ENCODE measurements at places on chromosomes 4 and X.

DNA sequence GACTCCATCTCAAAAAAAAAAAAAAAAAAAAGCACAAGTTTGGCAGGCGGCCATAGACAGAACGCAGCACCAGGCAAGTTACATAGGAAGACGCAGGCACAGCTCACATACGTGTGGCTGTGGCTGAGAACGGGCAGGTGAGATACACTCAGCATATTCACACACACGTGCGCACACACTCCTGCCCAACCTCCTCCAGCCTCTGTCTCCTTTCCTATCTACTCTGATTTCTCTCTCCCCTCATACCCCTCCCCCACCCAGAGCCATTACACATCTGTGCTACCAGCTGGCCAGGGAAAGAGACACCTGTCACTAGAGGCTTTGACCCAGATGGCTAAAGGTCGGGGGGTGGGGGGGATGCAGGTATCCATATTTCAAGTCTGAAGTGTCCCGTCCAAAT, 2.2 kb upstream of the SLC38A5 start:
- no peak for DNase-seq
- H3K27ac ChIP-seq: no peak overlapping the region
- H3K4me1 ChIP-seq: peaks cover 42% of the 10 kb centered on the region
- H3K27me3 ChIP-seq: peaks cover 7% of the 10 kb centered on the region

DNA sequence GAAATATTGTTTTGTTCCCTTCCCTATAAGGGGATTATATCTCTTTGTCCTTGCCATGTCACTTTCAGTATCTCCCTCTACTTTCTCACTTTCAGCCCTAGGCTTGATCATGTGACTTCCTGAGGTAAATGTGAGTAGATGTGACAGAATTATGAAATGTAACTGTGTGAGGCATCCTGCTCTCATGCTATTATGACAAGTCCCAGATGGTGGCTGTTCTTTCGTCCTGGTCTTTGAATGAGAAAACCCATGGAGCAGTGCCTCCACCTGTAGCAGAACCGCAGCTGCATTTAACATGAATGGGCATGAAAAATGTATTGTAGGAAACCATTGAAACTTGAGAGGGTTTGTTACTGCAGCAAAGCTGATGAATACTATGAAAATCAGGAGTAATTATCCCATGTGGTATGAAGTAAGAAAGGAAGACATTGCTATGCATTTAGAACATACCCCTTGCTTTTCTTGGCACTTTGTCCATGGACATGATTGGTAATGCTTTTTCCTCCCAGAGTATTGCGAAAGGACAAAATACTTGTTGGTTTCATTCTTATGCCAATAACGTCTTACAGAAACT, 202.2 kb upstream of the GPRIN3 start:
- no peak overlapping the region for H3K4me3 ChIP-seq
- no peak for DNase-seq
- no peak overlapping the region for H3K27ac ChIP-seq
- no peaks in the 10 kb centered on the region for H3K27me3 ChIP-seq
- peaks cover 8% of the 10 kb centered on the region for H3K4me1 ChIP-seq

DNA sequence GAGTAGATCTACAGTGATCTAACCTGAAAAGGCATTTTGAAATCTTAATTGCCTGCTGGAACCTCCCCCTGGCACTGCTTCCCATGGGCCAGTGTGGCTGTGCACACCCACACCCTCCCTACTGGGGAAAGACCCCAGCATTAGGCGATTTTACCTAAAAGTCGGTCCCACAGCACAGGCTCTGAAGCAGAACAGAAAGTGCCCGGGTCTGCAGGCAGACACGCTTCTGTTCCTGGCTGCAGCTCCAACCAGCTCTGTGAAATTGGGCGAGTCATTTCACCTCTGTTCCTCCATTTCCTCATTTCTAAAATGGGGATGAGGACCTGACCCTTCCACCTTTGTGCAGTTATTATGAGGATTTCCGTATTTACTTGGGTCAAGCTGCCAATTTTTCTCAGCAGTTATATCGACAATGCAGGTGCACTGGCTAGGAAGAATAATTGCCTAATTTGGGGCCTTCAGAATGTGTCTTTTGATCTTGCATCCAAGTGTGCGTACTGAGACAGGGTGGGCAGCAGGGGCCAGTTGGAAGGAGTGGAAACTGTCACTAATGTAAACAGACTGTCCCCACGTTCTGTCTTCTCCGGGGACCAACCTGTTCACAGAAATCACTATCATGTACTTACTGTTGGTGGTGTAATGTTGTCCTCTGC, 7.1 kb downstream of the KLF3 start:
- H3K4me1 ChIP-seq: peaks cover 85% of the 10 kb centered on the region
- DNase-seq: no peak
- H3K27me3 ChIP-seq: peaks cover 16% of the 10 kb centered on the region
- H3K4me3 ChIP-seq: peak overlapping the region; percentile 48

DNA sequence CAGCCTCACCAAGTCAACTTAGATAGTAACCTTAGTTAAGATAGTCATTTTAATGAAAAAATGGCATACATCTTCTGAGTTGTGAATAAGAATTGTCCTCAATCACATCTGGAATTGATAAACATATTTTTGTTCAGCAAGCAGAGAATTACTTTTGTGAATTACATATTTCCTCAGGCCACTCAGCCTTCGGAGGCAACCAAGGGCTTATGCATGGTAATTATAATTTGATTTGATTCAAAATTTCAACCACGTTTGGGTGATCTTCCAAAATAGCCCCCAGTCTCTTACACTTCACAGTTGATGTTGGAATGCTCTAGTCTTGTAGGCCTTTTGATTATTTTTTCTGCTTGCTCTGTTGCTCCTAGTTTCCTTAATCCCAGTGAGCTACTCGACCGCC, 63.4 kb downstream of the GALNTL6 start:
- peaks cover 1% of the 10 kb centered on the region for H3K27me3 ChIP-seq
- H3K4me1 ChIP-seq: no peaks in the 10 kb centered on the region
- DNase-seq: no peak
- no peak overlapping the region for H3K4me3 ChIP-seq
- no peaks in the 10 kb centered on the region for H3K36me3 ChIP-seq
- no peak overlapping the region for H3K27ac ChIP-seq

- DNase-seq: no peak
- H3K4me3 ChIP-seq: no peak overlapping the region
- peaks cover 6% of the 10 kb centered on the region for H3K27me3 ChIP-seq
- no peaks in the 10 kb centered on the region for H3K4me1 ChIP-seq
- H3K27ac ChIP-seq: no peak overlapping the region
These were observed 4.2 kb upstream of the ERVMER34-1 start for GRCh38 chr4:52755426-52755825.

DNA sequence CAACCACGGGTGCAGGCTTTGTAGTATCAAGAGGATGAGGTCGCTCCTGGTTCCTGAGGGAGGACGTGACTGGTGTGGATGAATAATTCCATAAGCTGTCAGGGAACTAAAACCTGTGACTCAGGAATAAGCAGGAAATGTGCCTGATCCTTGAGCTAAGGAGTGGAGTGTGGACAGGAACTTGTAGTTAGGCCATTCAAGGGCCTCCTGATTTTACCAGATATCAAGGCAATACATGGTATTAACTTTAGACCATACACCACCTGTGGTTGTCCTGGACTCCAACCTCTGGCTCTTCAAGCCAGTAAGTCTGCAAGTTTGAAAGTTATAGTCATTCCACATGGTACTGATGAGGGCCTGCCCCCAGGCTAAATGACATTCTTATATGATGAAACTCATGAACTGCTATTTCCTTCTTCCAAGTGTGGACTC, 12.1 kb upstream of the ING2 start:
- peaks cover 5% of the 10 kb centered on the region for H3K36me3 ChIP-seq
- H3K4me3 ChIP-seq: no peak overlapping the region
- DNase-seq: no peak
- peaks cover 11% of the 10 kb centered on the region for H3K4me1 ChIP-seq
- peaks cover 2% of the 10 kb centered on the region for H3K27me3 ChIP-seq
- no peak overlapping the region for H3K27ac ChIP-seq

GRCh38 chrX:53268173-53268572, 13.2 kb downstream of the IQSEC2 start:
- no peaks in the 10 kb centered on the region for H3K36me3 ChIP-seq

DNA sequence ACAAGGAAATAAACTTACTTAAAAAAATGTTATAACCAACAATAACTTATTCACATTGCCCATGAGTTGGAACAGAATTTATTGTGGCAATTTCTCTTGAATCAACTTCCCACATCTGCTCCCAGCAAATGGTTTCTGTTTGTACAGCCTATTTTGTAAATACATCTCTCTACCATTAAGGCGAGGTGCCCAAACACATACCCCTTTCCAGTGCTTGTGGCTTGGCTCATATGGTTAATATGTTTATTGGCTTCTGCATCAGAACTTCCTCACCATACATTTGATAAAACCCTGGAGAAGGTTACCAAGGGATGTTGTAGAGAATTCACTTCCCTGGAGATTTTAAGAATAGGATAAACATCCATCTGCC, 207.1 kb downstream of the SOWAHB start:
- H3K27me3 ChIP-seq: peaks cover 12% of the 10 kb centered on the region
- no peak overlapping the region for H3K4me3 ChIP-seq
- H3K36me3 ChIP-seq: peaks cover 4% of the 10 kb centered on the region
- no peak overlapping the region for H3K27ac ChIP-seq

DNA sequence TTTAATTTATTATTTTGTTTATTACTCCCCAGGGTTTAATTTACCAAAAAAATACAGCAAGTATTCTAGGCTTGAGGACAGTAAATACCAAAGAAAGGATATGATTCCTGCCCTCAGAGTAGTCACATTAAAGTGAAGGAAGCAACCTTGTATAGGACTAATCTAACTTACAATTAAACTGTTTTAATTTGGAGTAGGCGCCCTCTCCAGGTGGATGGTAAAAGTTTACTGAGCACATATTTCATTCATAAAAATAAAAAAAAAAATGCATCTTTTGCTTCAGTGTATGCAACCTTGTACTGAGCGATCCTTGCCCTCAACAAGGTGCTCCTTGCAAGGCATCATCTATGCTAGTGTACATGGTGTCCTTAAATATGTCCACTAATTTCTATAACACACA, 72.0 kb upstream of the MAGEB16 start:
- no peaks in the 10 kb centered on the region for H3K36me3 ChIP-seq
- DNase-seq: no peak
- no peak overlapping the region for H3K27ac ChIP-seq
- no peaks in the 10 kb centered on the region for H3K4me1 ChIP-seq
- no peak overlapping the region for H3K4me3 ChIP-seq

GRCh38 chr4:124768596-124769365, 56.2 kb upstream of the ANKRD50 start:
- peaks cover 5% of the 10 kb centered on the region for H3K27me3 ChIP-seq
- H3K36me3 ChIP-seq: no peaks in the 10 kb centered on the region
- no peak for DNase-seq
- no peaks in the 10 kb centered on the region for H3K4me1 ChIP-seq
- H3K27ac ChIP-seq: no peak overlapping the region

DNA sequence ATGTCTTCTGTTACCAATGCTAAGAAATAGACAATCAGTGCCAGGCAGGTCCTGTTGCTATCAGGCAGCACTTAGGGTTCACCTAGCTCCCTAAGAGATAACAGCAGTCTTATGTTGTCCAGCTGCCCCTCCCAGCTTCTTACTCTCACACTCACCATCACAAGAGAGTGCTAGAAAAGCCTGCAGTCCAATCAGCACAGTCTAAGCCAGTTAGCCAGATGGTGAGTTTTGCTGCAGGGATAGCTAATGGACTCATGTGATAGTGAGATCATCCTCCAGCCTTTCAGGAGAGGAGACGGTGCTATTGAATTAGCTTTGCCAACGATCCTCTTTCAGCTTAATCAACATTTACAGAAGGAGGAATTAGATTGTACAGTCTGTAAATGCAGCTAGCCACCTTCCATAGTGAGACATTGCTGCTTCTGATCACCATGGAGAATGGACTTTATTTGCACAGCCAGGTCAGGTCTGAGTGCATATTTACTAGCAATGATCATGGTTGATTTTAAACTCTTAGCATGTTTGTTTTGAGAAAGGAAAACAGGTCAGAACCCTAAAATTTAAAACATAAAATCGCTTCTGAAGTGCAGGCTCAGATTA, 438.3 kb downstream of the CENPC start:
- no peaks in the 10 kb centered on the region for H3K4me1 ChIP-seq
- no peaks in the 10 kb centered on the region for H3K27me3 ChIP-seq

DNA sequence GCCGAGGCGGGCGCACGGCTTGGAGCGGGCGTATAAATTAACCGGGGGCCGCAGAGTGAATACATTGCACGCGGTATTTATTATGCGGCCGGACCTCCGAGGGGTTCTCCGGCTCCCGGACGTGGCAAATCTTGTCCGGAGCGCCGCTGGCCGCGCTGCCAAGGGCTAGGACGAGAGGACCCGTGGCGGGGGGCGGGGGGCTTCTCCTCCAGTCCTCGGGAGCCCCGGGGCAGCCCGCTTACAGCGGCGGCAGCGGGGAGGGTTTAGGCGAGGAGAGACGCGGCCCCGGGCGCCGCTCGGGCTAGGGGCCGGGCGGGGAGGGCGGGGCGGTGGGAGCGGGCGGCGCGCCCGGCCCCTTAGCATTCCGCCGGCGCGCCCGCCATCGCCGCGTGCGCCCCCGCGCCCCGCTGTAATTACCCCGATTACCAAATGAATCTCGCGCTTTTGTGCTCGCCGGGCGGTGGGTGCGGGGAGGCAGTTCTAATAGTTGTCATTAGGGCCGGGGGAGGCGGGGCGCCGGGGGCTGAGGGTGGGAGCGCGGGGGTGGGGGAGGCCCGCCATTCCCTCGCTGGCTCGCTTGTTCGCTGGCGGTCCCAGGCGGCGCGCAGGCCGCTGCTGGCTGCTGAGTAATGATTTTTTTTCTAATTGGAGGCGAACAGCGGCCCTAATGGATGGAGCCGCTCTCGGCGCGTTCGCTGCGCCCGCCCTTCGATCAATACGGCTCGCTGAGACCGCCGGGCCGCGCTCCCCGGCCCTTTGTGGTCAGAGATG, 276.6 kb downstream of the BCOR start:
- DNase-seq: peak; percentile 19
- no peaks in the 10 kb centered on the region for H3K36me3 ChIP-seq
- peaks cover 5% of the 10 kb centered on the region for H3K27me3 ChIP-seq
- peaks cover 32% of the 10 kb centered on the region for H3K4me1 ChIP-seq
- H3K4me3 ChIP-seq: peak overlapping the region; percentile 78

DNA sequence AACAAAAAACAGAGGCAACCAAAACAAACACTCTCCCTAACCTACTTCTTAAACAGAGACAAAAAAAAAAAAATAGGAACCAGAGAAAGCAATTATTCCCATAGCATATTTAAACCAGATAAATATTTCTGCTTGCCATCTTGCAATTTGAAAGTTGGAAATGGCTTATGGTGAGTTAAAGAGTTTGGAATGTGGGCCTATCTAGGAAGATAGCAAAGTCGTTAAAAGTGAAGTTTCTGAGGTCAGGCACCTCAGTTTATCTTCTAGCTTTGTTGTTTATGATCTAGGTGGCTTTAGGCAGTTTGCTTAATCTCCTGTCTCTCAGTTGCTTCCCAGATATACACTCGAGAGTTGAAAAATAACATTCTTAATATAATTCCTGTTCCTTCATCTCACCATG, 284.2 kb downstream of the KCNIP4 start:
- DNase-seq: no peak
- H3K4me3 ChIP-seq: no peak overlapping the region
- H3K36me3 ChIP-seq: no peaks in the 10 kb centered on the region

DNA sequence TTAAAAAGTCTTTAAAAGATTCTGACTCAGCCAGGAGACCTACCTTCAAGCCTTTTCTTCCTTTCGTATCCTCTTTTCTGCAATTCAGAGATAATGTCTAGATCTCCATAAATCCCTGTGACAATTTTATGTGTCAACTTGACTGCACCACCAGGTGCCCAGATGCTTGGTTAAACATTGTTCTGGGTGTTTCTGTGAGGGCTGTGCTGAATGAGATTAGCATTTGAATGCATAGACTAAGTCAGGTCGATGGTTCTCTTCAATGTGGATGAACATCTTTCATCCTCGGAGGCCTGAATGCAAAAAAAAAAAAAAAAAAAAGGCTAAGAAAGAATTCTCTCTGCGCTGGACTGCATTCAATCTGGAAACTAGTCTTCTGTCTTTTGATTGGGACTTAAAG, 1082.7 kb downstream of the NLGN4X start:
- no peak for DNase-seq
- H3K27ac ChIP-seq: no peak overlapping the region
- H3K4me3 ChIP-seq: no peak overlapping the region
- H3K4me1 ChIP-seq: no peaks in the 10 kb centered on the region
- no peaks in the 10 kb centered on the region for H3K36me3 ChIP-seq
- H3K27me3 ChIP-seq: no peaks in the 10 kb centered on the region
